Endodermal cell (in vitro differentiated cells): ENCODE measurements at places on chromosomes 16 and 17.

GRCh38 chr17:73365301-73365874 lies 53.6 kb upstream of the CDC42EP4 start:
- H3K27me3 ChIP-seq = no peaks in the 10 kb centered on the region
- H3K4me3 ChIP-seq = no peak overlapping the region
- no peaks in the 10 kb centered on the region for H3K36me3 ChIP-seq
- peaks cover 16% of the 10 kb centered on the region for H3K4me1 ChIP-seq
- DNase-seq = peak; percentile 64

GRCh38 chr17:38897176-38897575 lies 27.3 kb downstream of the LASP1 start:
- H3K4me1 ChIP-seq = peaks cover 4% of the 10 kb centered on the region
- H3K27ac ChIP-seq = no peak overlapping the region
- DNase-seq = no peak
- H3K4me3 ChIP-seq = no peak overlapping the region
- no peaks in the 10 kb centered on the region for H3K27me3 ChIP-seq

- peak; percentile 37 for DNase-seq
- H3K27me3 ChIP-seq = no peaks in the 10 kb centered on the region
- H3K27ac ChIP-seq = no peak overlapping the region
- H3K4me1 ChIP-seq = no peaks in the 10 kb centered on the region
- no peaks in the 10 kb centered on the region for H3K36me3 ChIP-seq
- no peak overlapping the region for H3K4me3 ChIP-seq
Observed at GRCh38 chr17:3009411-3009920, 53.9 kb downstream of the OR1D5 start.

GRCh38 chr16:85220125-85220839 lies 108.0 kb upstream of the CIBAR2 start:
- peaks cover 8% of the 10 kb centered on the region for H3K4me1 ChIP-seq
- H3K27me3 ChIP-seq = no peaks in the 10 kb centered on the region
- DNase-seq = no peak
- H3K4me3 ChIP-seq = no peak overlapping the region
- H3K36me3 ChIP-seq = no peaks in the 10 kb centered on the region

GRCh38 chr16:55469821-55470532 lies 9.0 kb upstream of the MMP2 start:
- no peak overlapping the region for H3K4me3 ChIP-seq
- no peaks in the 10 kb centered on the region for H3K4me1 ChIP-seq
- peak; percentile 50 for DNase-seq
- H3K36me3 ChIP-seq = no peaks in the 10 kb centered on the region
- H3K27ac ChIP-seq = no peak overlapping the region

GRCh38 chr16:4147236-4147635 lies 31.0 kb upstream of the ADCY9 start:
- H3K27ac ChIP-seq = no peak overlapping the region
- H3K36me3 ChIP-seq = no peaks in the 10 kb centered on the region
- H3K4me3 ChIP-seq = no peak overlapping the region
- no peaks in the 10 kb centered on the region for H3K27me3 ChIP-seq
- H3K4me1 ChIP-seq = no peaks in the 10 kb centered on the region
- no peak for DNase-seq

- DNase-seq = no peak
- no peak overlapping the region for H3K4me3 ChIP-seq
- H3K4me1 ChIP-seq = no peaks in the 10 kb centered on the region
Observed at GRCh38 chr16:88798772-88799455, 4.7 kb upstream of the CDT1 start.

GRCh38 chr17:58873926-58874325 lies 118.3 kb downstream of the PPM1E start:
- H3K27me3 ChIP-seq = no peaks in the 10 kb centered on the region
- no peaks in the 10 kb centered on the region for H3K4me1 ChIP-seq
- no peaks in the 10 kb centered on the region for H3K36me3 ChIP-seq
- H3K27ac ChIP-seq = no peak overlapping the region
